ENCODE measurements at places on chromosomes 1 and 21.

GRCh38 chr1:21216835-21217811, 40.4 kb upstream of the EIF4G3 start:
- DNase-seq = peak; percentile 50

- DNase-seq = no peak
These were observed 1.5 kb downstream of the STUM start for GRCh38 chr1:226549937-226550671.

- DNase-seq = no peak
These were observed 131.9 kb upstream of the COL6A1 start for GRCh38 chr21:45849651-45850050.

- DNase-seq = no peak
These were observed 1.5 kb downstream of the MLLT11 start for GRCh38 chr1:151061704-151062103.

Data from stimulated activated CD4-positive, alpha-beta T cell treated with anti-CD3 and anti-CD28 coated beads, Interleukin-1b, Interleukin-23, amount 100 ng/mL, for 1 hour (primary cell).